ENCODE measurements at places on chromosomes 2 and 18.

- no peak for DNase-seq
Measured at GRCh38 chr2:55052129-55053061, 2.1 kb upstream of the RTN4 start.

- DNase-seq: no peak
Measured at GRCh38 chr2:129929321-129930290, 49.9 kb upstream of the RAB6C start.

DNA sequence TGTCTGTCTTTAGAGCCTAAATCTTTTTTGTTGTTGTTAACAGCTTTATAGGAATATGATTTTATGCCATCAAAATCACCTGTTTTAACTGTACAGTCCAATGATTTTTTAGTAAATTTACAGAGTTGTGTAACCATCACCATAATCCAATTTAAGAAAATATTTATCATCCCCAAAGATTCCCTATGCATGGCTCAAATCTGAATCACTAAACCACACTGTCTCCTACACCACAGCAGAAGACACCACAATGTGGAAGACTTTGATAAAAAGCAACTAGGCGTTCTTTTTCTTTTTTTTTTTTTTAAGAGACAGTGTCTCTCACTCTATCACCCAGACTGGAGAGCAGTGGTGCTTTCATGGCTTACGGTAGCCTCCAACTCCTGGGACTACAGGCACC lies 99.6 kb downstream of the TXNL1 start:
- DNase-seq: no peak

- no peak for DNase-seq
Measured at GRCh38 chr18:79493801-79494211, 98.1 kb downstream of the NFATC1 start.

DNA sequence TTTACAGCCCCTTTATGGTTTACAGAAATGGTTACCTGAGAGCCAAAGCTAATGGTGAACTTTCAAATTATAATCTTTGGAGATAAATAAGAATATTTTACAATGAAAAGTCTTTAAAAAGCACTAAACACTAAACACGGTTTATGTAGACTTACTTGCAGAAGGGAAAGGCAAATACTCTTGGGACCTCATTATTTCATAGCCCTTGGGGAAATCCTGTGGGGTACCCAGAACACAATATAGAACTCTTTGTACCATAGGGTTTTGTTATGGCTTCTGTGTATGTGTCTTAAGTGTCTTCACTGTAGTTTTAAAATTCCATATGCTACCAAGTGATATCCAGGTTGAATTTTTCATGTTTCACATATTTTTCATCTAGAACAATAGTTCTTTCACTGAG lies 90.6 kb downstream of the KCNH7 start:
- DNase-seq: no peak

- DNase-seq: no peak
Measured at GRCh38 chr2:227617316-227618230, at the start of gene SCYGR4. TSS of gene SCYGR4 (plus strand) at chr2:227617498. CDS start at chr2:227617498, 0 bp downstream.

DNA sequence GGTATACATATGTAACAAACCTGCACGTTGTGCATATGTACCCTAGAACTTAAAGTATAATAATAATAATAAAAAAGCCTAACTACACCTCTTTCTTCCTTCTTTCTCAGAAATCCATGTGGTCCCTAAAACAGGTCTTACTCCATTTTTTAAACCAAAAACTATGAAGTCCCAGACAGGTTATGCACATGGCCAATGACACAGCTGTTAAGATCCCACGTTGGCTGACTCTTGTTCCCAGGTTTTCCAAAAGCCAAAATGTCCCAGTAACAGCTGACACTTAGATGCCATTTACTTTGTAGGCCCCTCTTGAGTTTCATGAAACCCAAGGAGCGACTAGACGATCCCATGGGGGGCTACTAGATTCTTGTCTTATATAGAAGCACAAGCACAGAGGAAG lies 97.0 kb downstream of the KCNF1 start:
- no peak for DNase-seq

- DNase-seq: no peak
Measured at GRCh38 chr2:191247381-191248057, 2.3 kb downstream of the MYO1B start.

GRCh38 chr2:137525641-137526190 lies 438.6 kb upstream of the HNMT start:
- DNase-seq: no peak

Data from esophagus squamous epithelium (tissue), 5 donors.